ENCODE measurements at places on chromosomes 6 and 20.

GRCh38 chr6:18215436-18215835, 48.9 kb downstream of the DEK start:
- DNase-seq = no peak

GRCh38 chr6:98847779-98848538, 13.6 kb downstream of the POU3F2 start:
- DNase-seq = no peak

- DNase-seq = no peak
Observed at GRCh38 chr6:131208787-131209186, 73.5 kb downstream of the AKAP7 start.

DNA sequence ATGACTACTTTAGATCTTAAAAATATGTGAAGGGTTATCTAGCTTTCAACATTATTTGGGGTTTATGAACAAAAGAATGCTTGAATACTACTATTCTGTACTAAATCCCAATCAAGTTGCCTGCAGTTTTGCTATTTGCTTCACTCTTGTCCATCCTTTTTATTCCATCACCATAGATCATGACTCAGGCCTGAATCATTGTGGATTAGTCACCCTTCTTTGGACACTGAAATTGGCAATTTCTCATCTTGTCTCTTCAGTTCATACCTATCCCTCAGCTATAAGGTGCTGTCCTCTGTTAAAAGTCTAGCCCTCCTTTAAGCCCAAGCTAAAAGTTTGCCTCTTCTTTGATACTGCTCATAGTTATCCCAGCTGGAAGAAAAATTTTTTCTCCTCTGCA, 199.1 kb downstream of the CENPW start:
- DNase-seq = no peak

- no peak for DNase-seq
Observed at GRCh38 chr6:79878142-79878748, 69.1 kb downstream of the ELOVL4 start.

DNA sequence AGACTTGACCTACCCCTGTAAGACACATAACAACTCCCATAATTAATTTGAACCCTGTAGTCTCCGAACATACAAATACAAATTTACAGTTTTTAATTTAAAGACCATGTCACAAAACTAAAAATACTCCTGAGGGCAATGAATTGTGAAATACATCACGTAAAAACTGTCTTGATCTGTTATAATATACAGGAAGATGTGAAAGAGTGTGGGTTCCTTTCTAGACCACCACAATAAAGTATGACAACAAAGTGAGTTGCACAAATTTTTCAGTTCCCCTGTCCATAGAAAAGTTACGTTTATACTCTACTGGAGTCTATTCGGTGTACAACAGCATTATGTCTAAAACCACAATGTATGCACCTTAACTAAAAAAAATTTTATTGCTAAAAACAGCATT, 11.0 kb upstream of the BLOC1S5 start:
- no peak for DNase-seq

DNA sequence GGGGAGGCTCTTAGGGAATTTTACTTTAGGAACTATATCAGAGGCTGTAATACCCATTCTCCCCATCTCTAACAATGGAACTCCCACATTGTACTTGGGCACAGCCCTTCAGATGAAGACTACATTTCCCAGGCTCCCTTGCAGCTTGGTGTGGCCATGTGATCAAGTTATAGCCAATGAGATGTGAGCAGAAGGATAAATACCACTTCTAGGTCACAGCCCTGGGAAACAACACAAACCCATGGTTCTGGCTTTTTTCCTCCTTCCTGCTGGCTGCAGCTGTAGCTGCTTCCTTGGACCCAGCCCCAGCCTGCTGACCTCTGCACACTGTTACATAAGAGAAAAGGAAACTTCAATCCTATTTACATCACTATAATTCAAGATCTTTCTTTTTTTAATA, 445.9 kb upstream of the JARID2 start:
- DNase-seq = peak; percentile 86

DNA sequence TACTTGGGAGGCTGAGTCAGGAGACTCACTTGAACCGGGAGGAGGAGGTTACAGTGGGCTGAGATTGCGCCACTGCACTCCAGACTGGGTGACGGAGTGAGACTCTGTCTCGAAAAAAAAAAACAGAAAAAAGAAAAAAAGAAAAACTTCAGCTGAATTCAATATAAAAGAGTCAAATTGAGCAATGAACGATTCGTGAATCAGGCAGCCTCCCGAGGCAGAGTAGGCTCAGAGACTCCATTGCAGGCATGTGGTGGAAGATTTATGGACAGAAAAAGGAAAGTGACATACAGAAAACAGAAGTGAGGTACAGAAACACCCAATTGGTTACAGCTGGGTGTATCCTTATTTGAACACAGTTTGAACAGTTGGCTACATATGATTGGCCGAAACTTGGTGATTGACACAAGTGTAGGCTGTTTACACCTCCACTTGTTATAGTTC, 56.3 kb downstream of the HLA-DPB1 start:
- DNase-seq = no peak

DNA sequence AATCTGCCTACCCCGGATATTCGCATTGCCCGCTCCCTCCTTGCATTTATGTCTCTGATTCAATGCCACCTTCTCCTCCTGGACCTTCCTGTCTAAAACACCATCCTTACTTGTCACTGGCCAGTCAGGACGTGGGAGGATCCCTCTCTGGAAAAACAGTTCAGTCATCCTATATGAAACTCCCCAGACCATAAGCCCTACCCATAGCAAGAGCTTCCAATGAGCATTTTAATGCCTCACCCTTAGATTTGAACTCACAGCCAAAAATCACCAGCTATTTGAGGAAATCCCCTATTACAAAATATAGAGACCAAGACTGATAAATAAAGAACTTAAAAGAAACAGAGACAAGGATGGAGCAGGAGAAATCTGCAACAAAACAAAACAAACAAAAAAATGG, 86.4 kb downstream of the SHLD1 start:
- no peak for DNase-seq

GRCh38 chr6:88143421-88144157, 22.6 kb downstream of the CNR1 start:
- DNase-seq = no peak

GRCh38 chr20:51208162-51208561, 185.3 kb upstream of the KCNG1 start:
- no peak for DNase-seq

DNA sequence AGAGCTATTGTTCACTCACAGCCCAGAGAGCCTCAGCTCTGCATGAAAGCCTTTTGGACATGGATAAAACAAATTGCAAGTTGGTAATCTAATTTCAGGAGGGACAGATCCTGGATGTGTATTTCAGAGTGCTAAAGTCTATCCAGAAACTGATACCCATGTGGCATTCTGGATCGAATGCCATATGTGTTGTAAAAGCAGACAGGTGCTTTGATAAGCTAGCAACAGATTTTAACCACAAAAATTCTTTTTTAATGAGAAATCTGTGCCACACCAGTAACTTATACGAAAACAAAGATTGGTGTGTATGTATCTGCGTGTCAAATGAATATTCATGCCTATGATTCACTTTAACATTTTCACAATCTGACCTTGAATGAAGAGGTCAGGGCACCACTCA, 936.6 kb upstream of the MAP3K7 start:
- DNase-seq = no peak

DNA sequence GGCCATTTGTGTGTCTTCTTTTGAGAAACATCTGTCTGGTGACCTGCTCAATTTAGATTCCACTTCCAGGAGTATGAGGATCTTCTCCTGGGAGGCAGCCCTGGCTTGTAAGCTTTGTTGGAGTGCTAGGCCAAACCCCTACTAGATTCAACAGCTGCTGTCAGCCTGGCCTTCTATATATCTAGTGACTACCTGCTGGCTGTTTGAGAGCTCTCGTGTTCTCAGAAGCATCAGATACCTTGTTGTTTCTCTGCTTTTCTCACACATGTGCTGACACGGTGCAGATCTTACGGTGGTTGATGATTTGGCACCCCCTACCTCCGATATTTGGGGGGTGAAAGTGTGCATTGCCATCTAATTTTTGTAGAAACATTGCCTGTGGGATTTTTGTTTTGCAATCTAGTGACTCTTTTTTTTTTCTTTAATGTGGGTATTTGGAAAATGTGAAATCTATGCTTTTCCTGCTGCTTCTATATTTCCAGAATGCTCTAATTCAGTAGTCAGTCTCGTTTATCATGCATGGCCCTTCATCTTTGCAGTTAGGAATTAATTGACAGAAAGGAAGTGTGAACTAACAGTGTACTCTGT, 4.7 kb downstream of the CCN2 start:
- no peak for DNase-seq

DNA sequence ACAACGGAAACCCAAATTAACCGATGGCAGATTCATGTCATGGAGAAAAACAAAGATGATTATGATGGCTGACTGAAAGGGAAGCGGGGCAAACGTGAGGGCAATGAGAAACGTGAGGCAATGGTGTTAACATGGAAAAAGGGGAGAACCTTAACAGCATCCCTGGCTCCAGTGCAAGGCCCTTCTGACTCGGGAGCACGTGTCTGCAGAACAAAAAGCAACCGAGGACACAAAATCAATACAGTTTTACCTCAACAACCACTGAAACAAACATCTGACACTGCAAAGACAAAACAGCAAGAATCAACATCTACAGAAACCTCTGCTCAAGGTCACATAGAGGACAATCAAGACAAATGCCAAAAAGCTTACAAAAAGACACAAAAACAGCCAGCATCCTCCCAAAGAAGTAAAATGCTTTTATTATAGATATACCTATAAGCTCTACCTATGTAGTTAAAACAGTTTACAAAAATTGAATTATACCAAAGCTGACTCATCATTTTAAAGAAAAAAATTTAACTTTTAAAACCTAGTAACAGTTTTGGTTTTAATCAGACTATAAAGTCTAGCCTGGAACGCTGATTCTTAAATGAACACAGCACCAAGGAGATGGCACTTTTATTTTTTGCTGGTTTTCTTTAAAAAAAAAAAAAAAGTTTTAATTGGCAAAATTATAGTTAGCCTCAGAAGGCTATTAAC, 43.1 kb downstream of the SMLR1 start:
- DNase-seq = no peak

DNA sequence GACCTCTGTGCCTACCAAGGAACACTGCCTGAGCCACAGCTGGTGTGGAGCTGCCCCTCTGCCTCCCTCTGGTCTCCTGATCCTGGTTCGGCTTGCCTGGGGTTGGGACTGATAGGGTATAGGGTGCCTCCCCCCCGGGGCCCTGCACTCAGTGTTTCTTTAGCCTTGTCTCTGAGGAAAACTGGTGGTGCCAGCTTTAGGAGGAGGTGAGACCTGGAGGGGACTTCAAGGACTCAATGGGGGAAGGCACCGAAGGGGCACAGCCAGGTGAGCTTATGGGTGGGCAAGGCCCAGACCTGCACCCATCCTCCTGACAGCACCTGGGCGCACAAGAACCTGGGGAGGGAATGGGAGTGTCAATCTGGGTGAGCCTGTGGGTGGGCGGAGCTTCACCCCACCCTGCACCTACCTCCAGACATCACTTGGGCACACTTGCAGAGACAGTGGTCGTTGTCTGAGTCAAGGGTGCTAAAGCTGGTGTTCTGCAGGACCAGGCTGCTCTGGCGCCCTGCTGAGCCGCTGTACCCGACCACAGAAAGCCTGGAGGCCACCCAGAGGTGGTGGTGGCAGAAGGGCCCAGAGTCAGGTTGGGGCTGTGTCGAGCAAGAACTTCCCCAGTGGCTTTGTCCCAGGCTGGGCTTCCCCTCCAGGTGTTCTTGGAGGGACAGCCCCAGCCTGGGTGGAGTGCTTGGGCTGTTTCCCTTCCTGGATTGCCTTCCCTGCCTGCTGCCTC, 40.5 kb downstream of the FAM110A start:
- no peak for DNase-seq

DNA sequence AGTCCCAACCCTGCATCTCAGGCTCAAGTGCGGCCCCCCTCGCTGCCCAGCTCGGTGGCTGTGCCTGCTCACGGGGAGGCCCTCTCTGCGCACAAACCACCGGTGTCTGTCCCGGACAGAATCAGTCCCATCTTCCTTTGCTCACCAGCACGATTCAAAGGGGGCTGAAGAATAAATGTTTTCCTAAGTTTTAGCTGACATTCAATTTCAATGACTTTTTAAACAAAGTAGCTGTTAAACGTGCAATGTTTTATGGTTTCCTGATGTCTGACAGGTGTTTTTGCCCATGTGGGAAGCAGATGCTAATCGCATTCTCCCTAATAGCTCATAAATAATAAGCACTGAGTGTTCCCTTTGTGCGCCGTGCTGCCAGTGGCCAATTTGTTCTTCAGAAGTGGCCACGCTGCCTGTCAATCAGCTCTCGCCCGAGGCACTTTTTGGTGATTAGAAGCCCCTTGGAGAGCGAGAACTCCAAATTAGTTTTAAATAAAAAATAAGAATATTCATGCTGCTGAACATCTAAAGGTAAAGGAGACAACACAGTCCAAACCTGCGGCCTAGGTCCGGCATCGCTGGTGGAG, 26.3 kb downstream of the BHLHE23 start:
- DNase-seq = no peak

DNA sequence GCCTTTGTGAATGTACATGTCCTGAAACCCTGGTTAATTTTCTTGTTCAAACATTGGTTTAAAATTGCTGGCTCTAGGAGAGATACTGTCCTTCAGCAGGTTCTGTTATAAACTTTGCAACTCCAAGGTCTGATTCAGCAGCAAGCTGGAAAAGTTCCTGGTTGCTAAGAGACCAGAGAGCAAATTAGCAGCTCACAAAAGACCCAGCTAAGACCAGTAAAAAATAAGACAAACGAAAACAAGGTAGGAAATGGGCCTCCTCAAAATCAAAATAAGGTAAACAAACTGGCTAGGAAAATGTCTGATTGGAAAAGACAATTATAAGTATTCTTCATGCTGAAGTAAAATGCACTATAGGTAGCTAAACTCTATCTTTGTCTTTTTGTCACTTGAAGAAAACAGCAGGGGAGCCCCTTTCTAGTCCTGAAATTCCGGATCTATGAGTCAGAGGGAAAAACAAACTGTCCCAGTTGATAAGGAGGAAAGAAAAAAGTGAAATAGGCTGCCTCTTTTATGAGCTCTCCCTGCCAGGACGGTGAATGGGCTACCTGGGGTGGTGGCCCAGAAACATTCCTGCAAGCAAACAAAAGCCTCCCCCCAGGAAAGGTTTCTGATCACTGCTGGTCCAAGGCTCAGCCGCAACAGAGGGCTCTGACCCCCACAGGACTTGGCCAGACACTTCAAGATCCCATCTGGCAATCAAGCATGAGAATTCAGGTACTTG, 41.6 kb downstream of the UNC5CL start:
- DNase-seq = no peak

- DNase-seq = no peak
Observed at GRCh38 chr6:96065213-96065612, 49.4 kb downstream of the FUT9 start.

DNA sequence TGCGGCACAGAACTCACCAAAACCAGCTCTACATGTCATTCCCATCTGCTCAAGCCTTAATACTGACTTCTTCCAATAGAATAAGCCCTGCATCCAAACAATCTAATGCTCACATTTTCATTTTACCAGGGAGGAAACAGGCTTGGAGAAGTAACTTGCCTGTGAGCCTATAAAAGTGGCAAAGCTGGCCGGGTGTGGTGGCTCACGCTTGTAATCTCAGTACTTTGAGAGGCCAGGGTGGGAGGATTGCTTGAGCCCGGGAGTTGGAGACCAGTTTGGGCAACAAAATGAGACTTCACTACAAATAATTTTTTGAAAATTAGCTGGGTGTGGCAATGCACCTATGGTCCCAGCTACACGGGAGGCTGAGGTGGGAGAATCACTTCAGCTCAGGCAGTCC, 133.7 kb downstream of the LY86 start:
- no peak for DNase-seq
